ENCODE measurements at places on chromosomes 5 and 9.

- no peak for DNase-seq
Observed at GRCh38 chr5:31186672-31187267, 6.7 kb upstream of the CDH6 start.

- no peak for DNase-seq
Observed at GRCh38 chr5:78518365-78519197, 130.0 kb downstream of the LHFPL2 start.

- DNase-seq = no peak
Observed at GRCh38 chr5:168327019-168327421, 35.6 kb downstream of the WWC1 start.

DNA sequence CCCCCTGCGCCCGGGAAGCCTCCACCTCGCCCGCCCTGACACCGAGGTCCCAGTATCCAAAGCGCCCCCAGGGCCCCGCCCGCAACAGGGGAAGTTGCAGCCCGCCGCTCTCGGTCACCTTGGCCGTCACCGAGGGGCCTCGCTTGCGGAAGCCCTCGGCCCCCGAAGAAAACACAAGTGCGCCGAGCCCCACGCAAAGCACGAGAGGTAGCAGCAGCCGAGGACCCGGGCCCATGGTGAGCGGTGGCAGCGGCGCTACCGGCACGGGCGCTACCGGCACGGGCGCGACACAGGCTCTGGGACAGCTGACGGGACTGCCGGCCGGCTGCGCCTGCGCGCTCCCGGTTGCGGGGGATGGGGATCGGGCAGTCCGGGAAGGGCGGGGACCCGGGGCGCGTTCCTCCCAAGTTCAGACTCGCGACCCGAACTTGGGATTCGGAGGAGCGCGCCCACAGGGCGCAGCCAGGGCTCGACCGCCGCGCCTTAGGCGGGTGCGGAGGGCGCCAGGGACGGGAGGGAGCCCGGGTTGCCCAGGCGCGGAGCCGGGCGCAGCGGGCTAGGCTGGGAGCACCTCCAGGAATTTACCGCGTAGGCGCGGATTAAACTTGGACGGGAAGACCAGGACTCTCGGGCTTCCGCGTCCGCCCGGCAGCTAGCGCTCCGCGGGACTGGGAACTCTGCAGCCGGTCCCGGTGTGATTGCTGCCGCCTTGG, at the start of gene PPIC:
PPIC (minus strand) TSS at position 335 of the 713 bp plus-strand sequence; CDS start at position 235, 100 bp downstream.
- no peak for DNase-seq

GRCh38 chr5:134100283-134101091, 14.0 kb upstream of the TCF7 start:
- DNase-seq = peak; percentile 78

DNA sequence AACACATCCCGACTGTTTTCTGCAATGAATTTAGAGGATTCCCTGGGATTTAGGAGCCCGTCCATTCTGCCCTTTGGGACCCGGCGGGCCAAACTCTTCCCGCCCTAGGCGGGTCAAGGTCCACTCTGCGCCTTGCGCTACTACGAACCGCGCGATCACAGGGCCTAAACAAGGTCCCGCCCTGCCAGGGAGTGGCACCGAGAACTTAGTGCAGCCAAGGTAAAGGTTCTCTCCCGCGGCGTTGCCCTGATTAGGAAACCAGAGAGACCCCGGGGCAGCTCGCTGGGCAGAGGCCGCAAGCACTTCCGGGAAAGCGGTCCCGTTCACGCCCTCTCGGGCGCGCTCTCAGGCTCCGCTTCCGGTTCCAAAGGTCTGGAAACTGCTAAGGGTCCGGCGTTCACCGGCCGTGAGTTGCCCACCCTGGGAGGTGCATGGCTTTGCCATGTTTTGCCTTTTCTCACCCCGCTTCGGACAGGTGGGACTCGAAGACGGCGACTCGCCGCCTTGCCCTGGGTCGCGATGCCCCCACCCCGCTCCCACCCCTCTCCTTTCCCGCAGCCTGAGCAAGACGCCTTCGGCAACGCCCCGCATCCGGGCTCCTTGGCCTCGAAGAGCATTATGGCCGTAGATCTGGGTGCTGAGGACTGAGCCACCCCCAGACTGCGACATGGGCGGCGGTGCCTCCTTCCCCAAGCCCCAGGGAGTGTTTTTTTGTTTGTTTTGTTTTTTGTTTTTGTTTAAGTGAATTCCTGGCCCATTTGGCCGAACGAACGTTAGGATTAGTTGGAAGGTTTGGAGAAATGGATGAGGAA, 23.4 kb downstream of the HNRNPK start:
- peak; percentile 51 for DNase-seq

DNA sequence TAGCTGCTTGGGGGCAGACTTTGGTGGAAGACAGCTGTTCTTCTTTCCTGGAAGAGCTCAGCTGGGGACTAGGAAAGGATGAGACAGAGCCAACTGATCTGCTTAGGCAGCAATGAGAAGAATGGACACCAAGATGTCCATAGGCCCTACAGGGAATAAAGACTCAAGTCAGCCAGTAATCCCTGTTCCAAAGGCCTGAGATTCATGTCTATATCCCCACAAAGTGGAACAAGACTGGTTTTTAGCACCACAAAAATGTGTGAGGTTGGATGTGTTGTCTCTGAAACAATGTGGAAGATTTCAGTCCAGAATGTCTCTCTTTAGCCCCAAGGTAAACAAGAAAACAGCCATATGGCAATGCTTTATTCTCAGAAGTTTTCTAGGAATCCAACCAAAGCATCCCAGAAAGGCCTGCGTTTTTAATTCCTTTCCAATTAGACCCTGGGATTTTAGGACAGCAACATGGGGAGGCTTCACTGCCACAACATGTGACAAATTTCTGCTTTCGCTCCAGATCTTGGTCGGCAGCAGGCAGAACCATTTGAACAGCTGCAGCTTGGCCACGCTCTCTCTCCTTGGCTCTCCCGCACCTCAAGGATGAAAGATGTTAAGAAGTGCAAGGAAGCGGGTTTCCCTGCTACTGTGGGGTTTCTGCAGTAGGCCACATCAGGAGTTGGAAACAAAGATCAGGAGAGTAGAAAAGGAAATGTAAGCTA, 245.1 kb downstream of the FSTL4 start:
- no peak for DNase-seq

- no peak for DNase-seq
Observed at GRCh38 chr9:133713150-133713959, 24.8 kb downstream of the SARDH start.

- no peak for DNase-seq
Observed at GRCh38 chr9:85283421-85283820, 458.3 kb downstream of the AGTPBP1 start.

DNA sequence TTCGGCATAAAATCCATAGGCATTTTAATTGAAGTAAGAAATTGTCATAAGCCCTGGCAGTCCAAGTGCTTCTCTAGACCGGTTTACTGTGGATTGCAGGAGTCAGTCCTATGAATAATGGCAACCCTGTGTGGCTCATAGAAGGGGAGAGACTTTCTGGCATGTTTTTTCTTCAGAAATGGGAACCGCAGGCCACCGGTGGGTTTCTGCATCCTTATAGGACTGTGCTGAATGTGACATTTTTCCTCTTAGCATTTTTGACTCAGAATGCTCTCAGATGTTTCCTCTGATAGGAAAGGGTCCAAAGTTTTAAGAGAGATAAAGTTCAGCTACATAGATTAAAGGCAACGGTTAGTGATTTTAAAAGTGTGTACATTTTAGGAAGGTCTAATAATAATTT, 6.3 kb downstream of the DAPK1 start:
- DNase-seq = no peak

DNA sequence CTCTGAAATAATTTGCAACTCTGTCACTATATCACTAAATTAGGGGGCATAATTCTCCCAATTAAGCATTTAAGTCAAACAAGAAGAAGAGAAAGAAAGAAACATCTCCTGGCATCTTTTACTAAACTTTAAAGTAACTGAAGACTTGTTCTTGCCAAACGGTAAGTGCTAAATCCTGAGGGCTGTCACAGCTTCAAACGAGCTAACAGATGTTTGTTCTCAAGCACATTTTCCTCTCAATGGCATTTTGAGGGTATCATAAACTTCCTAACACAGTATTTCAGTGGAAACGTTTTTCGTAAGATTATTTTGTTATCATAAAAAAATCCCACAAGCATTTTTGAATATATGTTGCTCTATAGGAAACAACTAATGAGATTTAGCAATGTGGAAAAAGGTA, 169.5 kb upstream of the TAS2R1 start:
- DNase-seq = no peak

DNA sequence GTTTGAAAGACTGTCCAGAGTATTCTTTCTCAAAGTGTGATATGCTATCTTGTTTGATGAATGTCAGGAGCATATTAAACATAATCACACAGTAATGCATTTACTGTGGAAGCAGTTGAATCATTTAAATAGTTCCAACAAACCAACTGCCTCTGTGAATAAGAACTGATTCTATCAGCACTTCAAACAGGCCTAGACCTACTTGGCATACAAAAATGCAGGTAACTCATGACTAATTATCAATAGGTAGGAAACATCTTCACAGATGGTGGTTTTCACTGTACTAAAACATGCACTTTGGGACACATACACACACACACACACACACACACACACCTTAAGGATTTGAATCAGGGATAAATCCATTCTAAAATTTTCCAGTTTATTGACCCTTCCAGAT, 91.2 kb upstream of the SNX2 start:
- DNase-seq = no peak

DNA sequence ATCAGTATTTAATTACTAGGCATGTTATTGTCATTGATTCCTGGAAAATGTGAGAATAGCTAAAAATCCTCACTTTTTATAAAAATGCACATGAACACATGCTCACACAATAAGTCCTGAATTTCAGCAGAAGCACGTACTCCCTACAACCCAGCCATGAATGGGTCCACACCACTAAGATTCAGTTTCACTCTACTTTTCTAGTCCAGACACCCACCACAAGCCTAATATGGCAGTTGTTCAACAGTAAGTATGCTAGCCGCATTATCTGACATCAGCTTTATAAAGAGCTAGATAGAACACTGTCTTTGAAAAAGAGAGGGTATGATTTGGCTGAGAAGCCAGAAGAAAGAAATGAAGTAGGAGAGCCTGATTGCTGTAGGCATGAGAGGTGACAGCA, 639.3 kb downstream of the BRINP1 start:
- DNase-seq = no peak

DNA sequence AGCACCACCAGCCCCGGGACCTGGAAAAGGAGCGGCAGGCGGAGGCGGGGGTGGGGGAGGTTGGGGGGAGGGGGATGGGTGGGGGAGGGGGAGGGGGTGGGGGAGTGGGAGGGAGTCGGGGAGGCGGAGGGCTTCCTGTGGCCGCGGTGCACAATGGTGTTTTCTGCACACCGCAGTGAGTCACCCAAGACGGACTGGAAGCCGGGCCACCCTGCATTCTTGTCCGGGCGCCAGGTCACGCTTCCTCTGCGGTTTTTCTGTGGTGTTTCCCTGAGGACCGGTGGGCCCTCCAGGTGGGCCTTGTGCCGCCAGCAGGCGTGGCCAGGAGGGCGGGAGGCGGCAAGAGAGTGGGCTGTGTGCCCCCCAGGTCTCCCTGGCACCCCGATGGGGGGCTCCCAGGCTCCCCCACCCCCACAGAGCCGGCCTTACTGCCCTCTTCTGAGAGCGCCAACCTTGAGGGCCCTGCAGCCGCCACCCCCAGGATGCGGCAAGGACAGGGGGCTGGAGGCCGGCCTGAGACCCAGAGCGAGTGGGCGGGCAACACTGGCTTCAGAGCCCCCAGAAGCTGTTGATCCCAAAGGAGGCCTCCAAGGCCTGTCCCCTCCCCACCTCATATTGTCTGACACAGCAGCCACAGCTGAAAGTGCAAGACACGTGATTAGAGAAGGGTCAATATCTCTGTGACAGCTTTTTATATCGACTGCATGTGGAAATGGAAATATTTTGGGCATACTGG, 11.1 kb downstream of the EXD3 start:
- DNase-seq = peak; percentile 47

- no peak for DNase-seq
Observed at GRCh38 chr5:9512457-9512856, 33.4 kb downstream of the SEMA5A start.

DNA sequence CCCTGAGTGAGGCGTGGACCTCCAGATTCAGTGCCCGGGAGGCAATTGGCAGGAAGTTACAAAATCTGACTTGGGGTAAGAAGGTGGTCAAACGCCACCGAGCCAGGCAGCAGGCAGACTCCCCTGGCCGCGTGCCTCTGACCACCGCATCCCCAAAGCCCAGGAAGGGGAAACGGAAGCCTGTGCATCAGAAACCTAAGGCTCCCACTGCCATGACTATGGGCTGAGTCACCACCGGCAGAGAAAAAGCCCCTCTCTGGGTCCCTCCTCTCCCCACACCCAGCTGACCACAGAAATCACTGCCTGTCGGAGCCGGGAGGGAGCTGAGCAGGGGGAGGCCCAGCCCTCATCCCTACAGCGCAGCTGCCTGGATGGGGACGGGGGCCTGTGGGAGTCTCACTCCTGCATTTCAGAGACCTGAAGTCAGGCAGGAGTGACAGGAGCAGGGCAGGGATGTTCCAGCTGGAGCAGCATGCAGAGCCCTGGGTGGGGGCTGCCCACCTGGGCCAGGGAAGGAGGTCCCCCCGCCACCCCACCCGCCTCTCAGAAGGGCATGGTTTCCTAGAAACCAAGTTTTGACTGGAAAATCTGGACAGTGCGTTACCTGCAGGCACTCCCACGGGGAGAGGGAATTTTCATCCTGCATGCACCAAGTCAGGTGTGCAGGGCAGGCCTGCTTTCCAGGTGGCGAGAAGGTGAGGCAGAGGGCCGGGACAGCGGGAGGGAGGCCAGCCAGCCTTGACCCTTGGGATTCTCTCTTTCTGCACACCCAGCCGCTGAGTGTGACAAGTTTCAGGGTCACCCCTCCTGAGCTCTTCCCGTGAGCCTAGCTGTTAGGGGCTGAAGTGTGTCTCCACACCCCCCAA, 68.2 kb downstream of the LRSAM1 start:
- peak; percentile 12 for DNase-seq

DNA sequence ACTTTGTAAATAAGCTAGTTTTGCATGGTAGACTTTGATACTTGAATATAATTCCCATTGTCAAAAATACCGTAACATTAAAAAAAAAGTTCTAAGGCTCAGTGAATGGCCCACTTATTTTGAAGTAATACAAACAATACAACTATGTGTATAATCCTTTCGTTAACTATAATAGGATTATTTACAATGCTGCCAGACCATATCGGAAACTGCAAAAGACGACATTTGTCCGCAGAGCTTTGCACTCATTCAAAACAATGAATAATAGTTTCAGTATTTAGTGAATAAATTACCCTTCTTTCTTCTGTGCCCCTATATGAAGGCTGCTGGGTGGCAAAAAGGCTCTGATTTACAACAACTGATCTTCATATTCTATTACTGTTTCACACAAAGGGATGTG, 121.8 kb downstream of the DROSHA start:
- DNase-seq = no peak

- no peak for DNase-seq
Observed at GRCh38 chr9:36997414-36997813, 36.7 kb downstream of the PAX5 start.

DNA sequence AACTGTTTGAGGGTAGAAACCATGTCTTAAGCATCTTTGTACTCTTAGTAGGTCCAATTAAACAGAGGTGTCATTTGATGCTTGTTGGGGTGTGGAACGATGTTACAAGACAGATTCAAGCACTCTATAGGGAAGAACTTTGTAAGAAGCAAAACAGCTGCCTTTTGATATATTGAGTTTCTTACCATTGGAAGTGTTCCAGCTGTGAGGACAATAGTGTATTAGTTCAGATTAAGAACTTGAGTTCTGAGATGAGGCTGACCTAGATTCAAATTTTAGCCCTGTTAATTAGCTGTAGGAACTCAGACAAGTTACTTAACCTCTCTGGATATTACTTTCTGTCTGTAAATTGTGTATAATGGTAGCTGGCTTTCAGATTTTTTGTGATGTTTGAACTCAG, 19.6 kb upstream of the ZNF462 start:
- DNase-seq = no peak
